NCI-H345 (cell line): ENCODE measurements at places on chromosomes 6 and 20.

DNA sequence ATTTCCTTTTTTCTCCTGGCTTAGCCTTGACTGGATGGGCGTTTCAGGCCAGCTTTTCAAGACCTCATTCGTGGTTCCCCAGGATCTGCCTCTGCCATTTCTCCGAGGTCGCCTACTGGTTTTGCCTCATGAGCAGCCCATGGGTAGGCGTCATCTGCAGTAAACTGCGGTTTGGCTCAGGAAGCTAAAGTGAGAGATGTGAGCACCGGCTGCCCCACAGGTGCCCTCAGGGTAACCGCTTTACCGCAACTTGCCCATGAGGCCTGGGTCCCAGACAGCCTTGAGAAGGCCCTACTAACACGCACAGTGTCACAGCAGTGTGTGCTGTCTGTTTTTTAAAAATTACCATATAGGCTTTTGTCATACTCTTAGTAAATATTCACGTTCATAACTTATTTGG, 53.4 kb upstream of the TBXT start:
- DNase-seq, result no peak

DNA sequence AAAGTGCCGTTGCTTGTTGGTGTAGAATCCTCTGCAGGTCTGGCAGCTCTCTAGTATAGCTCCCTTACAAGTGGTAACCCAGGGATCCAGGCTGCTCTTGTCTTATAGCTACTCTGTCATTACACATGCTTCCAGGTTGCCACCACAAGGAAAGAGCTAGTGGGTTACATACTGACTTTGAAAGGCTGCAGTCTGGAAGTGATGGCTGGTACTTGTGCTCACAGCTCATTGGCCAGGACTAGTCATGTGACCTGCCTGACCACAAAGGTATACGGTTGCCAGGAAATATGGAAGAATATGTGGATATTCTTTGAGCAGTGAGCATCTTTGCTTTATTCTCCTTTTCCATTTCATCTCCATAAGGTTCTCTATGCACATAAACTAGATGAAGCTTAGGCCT, 46.0 kb downstream of the RREB1 start:
- no peak for DNase-seq

DNA sequence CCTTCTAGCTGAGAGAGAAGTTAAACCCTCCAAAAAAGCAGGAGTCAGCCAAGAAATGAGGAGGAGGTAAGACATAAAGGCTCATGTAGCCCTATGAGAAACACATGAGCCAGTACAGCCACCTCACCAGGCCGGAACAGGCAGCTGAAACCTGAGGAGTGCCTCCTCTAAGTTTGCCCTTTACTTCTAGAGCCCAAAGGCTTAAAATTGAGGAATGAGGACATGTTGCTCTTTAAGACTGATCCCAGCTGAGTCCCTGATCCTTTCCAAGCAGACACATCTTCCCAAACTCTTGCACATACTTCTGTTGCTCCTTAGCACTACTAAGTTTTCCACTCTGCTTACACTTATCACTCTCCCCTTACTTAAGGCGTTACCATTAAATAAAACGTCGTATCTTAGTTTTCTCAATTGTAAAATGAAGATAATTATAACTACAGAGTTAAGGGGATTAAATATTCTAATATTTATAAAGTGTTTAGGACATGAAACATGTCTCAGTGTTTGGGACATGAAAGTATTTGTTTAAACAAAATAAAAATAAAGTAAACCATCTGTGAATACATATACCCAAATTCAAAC, 124.0 kb downstream of the OGFRL1 start:
- no peak for DNase-seq

GRCh38 chr6:42451333-42452170, at the start of gene TRERF1:
TRERF1 (minus strand) TSS chr6:42451926; CDS start chr6:42269590, 182,336 bp downstream.
- DNase-seq, result peak; percentile 86

- no peak for DNase-seq
Observed at GRCh38 chr20:54590856-54591255, 115.5 kb downstream of the DOK5 start.

- no peak for DNase-seq
Observed at GRCh38 chr6:87070741-87071140, 24.2 kb downstream of the CGA start.

- no peak for DNase-seq
Observed at GRCh38 chr20:8854571-8854970, 214.3 kb upstream of the PLCB4 start.

DNA sequence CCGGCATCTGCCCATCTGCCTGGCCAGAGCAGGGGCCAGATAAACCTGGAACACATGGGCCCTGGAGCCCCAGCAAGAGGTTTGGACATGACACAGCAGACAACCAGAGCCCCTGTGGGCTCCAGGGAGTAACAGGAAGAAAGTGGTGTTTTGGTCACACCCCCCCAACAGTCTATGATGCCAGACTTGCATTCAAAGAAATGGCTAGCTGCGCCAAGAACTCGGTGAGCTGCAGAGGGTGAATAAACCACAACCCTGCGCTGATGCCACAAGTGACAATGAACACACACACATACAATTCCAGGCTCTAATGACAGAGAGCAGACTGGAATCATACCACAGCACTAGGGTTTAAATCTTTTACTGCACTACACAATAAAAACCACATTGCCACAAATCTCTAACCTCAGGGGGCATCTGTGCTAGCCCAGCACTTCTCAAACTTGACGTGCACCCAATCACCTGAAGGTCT, 34.0 kb downstream of the TRERF1 start:
- DNase-seq, result no peak

DNA sequence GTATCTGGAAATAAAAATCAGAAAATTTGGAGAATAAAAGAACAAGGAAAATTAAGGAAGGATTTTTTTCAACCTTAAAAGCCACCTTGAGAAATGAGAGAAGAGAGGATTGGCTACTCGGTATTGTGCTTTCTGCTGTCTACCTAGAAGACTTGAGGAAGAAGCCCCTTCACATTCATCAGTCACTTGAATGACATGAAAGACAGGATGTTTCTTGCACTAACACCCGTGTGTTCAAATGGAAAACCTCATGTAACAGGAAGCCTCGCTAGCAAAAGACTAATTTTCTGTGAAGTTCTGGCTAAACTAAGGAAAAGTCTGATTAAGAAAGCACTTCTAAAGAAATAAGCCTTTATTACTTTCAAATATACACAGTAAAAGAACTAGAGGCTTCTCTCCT, 69.9 kb downstream of the OLIG3 start:
- no peak for DNase-seq

- no peak for DNase-seq
Observed at GRCh38 chr6:106751501-106752252, 122.3 kb downstream of the QRSL1 start.

GRCh38 chr6:33306356-33306755, 7.5 kb downstream of the TAPBP start:
- DNase-seq, result no peak

- no peak for DNase-seq
Observed at GRCh38 chr6:16496991-16497801, 258.8 kb downstream of the GMPR start.

- no peak for DNase-seq
Observed at GRCh38 chr6:40350747-40351217, 236.4 kb downstream of the LRFN2 start.

GRCh38 chr6:90918361-90918760, 331.5 kb upstream of the MAP3K7 start:
- DNase-seq, result no peak

GRCh38 chr6:34232901-34233300, 3.8 kb upstream of the HMGA1 start:
- no peak for DNase-seq

- no peak for DNase-seq
Observed at GRCh38 chr20:60802676-60803075, 449.4 kb upstream of the CDH4 start.

GRCh38 chr20:18588574-18588933, 700 bp downstream of the DTD1 start:
- DNase-seq, result peak; percentile 69

DNA sequence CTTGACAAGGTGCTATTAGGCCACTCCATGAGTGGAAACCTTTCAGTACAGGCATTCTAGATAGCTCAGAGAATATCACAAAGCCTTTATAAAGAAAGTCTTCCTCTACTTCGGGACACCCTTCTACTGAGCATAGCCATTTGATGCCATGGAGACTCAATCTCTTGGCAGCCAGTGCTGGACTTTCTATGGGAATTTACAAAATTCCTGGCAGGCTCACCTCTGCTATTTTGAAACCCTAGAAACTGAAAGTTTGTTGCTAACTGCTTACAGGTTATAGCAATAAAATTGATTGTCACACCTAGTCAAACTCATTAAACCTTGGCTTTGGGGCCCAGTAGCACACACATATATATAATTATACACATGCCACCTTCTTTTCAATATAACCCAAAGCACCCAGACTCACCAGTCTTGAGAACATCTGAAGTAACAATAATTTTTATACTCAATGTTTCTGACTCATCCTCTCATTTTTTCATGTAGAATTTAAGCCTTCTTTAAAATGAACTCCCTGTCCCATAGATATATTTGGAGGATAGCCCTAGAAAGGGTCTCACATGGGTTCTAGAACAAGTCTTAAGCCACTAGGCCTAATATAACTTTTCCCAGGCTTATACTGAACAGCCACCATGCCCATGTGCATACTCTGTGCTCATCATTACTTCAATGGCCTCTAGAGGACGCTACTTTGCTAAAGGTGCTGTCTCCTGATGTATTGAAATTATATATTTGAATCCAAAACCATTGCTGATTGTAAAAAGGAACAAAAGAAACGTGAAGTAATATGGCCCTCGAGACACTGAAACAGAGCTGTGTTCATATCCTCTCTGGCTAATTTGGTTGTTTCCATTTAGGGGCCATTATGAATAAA, 368.1 kb upstream of the MARCKS start:
- DNase-seq, result no peak
